ENCODE measurements at places on chromosomes 13 and 19.

GRCh38 chr19:38039966-38040365 is 133.0 kb downstream of the SIPA1L3 start:
- no peak for DNase-seq

DNA sequence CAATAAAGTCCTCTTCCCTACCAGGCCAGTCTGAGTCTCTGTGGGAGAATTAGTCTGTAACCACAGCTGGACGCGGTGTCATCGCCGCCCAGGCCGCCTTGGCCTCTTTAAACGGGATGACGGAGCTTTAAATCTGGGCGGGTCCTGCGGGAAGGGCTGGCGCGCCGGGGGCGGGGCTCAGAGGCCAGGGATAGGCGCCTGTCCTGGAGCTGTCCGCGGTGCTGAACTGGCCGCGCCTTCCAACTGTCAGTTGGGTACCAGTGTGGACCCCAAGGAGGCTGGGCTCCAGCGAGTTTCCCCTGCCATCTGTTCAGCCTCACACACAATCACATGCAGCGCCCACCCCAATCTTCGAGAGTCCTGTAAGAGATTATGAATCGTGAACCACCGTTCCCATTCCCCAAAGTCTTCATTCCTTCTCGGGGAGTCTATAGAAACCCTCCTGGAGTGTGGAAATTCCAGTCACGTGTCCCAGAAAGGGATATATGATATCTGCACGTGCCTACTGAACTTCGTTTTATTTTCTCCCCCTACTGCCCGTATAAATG is 11.5 kb downstream of the APLP1 start:
- DNase-seq = peak; percentile 95

- DNase-seq = no peak
Measured at GRCh38 chr13:72286421-72286820, 419.4 kb upstream of the DACH1 start.

DNA sequence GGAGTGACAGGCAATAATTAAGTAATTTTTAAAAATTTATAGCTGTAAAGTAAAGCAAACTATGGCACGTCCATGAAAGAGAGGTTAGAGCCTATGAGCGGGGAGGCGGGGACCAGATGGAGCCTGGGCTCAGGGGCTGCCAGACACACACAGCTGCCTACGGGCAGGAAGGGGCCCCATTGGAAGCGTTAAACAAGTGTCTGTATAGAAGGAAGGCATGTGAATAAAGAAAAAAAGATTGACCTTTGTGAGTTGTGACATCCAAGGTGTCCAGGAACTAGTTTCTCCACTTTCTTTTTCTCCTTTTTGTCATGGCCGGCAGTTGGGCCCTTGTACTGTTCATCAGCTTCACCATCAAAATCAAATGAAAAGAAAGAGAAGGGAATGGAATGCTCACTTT is 56.8 kb downstream of the LRCH1 start:
- DNase-seq = no peak

GRCh38 chr13:102073251-102073650 is 328.6 kb downstream of the FGF14 start:
- no peak for DNase-seq

GRCh38 chr19:39318071-39318470 is 2.6 kb downstream of the LRFN1 start:
- no peak for DNase-seq

DNA sequence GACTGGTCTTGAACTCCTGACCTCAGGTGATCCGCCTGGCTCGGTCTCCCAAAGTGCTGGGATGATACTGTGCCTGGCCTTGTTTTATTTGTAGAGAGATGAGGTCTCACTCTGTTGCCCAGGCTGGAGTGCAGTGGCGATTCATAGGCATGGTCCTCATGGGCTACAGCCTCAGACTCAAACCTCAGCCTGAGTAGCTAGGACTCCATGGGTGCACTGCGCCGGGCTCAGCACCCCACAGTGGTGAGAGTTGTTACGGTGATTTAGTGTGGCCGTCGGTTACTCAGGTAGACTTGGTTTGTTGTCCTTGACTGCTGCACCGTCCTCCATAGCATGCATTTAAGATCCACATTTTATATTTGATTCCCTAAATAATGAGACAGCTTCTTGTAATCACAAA is 80.7 kb downstream of the SLC6A16 start:
- DNase-seq = no peak

DNA sequence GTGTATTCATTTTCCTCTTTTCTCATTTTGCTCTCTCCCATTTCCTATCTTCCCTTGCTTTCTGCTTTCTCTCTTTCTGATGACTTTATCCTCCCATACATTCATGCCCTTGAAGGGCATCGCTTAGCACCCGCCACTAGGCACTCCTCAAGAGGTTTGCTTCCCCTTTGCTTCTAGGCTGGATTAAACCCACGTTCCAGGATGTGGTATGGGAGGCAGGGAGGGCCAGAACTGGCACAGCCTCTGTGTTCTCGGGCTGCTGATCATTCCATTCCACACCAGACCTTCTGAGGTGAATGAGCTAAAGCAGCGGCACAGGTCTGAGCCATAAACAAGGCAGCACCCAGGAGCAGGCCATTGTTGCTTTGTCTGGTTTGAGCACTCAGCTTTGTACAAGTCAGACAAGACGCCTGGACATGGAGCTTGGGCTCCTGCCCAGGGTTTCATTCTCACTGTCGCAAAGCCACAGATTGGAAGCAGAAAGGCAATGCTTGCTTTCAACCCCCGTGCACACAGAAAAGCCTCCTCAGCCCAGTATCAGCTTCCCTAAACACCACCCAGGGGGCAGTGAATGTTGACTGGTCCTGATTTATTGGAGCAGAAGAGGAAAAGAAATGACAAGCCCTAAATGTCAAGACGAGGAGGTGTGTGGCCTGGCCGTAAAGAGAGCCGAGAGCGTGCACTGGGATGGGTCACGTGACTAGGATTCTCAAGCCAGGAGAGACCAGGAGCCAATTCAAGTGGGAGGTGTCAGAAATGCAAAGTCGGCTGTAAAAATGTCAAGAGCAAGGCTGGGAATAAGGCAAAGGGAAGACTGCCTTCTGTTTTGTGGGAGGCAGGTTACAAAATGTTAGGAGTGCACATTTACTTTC is 218.0 kb upstream of the SERP2 start:
- peak; percentile 86 for DNase-seq

- no peak for DNase-seq
Measured at GRCh38 chr13:114108141-114108761, 24.2 kb downstream of the RASA3 start.

DNA sequence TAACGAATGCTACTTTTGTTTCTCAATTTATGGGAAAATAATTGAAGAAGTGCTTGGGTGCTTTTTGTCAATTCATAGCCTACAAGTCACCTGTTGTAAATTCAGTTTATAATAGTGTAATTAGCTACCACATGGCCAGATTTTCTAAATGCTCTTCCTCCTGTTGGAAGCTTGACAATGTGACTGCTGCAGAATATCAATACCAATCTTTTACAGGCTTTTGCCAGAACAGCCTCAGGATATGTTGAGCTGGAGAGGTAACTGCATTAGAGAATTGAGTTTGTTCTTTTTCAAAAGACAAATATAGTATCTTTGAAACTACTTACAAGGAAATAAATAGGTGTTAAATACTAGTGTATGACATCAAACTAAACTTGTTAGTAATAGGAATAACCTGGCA is 277.8 kb downstream of the POU4F1 start:
- DNase-seq = no peak

All from stomach (tissue), 19 donors.